ENCODE measurements at places on chromosomes 1 and 21. TPM values are rescaled to one million over a fixed set of nuclear protein-coding genes. Genes with fewer than 3 reads are reported as not detected.
A peak's percentile ranks its signal among the peaks of the same experiment; 100 is the strongest.

Gene GPR37L1
- total RNA-seq: not detected

Gene BMP8A
- total RNA-seq: 12.3 TPM

GRCh38 chr21:41369105-41369919 lies 7.5 kb downstream of the MX2 start:
- DNase-seq: no peak

- no peak for DNase-seq
These were observed 371.7 kb upstream of the BRINP3 start for GRCh38 chr1:190849346-190849745.

DNA sequence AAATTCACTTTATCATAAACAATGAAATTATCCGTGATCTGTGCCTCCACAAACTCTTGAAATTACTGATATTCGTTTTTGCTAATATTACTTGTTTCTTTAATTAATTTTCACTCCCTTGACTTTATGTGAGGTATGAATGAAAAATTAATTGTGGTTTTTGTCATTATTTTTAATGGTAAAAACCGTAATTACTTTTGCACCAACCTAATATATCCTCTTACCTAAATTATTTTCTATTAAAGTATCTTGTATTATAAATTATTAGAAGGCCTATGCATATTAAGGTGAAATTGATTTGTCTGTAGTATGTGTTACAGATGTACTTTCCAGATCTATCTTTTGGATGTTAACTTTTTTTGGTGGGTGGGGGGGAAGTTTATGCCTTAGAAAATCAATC lies 315.9 kb downstream of the KCTD3 start:
- DNase-seq: no peak

- peak; percentile 58 for DNase-seq
These were observed 4.7 kb upstream of the CCDC24 start for GRCh38 chr1:43986712-43987111.

GRCh38 chr1:178551940-178552339 lies 39.0 kb downstream of the TEX35 start:
- no peak for DNase-seq

GRCh38 chr1:188590641-188591040 lies 1761.9 kb downstream of the PLA2G4A start:
- DNase-seq: no peak

DNA sequence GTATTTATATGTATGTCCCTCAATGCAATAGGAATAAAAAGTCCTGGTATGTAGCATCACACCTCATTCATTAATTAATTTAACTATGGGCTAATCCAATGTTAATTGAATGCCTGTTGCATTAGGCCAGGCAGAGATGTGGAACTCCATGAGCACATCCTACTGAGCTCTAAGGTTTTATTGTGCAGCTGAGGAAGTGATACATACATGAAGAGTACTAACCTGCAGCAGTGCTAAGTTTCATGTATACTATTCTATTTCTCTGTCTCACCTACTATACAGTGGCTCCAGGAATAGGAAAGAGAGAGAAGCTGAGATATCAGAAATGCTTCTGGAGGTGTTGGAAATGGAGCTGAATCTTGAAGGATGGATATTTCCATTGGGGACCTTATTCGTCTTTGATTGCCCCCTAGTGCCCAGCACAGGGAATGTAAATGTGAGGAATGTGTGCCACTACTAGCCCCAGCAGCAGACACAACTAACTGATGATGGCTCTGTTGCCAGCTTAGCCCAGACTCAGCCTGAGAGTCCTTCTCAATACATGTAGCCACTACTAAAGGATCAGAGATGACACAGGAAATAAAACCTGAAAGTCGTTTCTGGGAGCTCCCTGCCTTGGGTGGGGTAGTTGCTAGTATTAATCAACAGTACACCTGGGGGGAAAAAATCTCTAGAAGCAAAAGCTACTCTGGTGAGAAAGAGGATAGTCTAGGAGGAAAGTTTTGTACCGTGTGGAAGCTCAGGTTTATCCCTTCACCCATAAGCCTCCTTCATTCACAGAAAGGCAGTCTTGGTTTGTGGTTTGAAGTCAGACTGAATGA lies 173.3 kb upstream of the FOXD3 start:
- DNase-seq: no peak

DNA sequence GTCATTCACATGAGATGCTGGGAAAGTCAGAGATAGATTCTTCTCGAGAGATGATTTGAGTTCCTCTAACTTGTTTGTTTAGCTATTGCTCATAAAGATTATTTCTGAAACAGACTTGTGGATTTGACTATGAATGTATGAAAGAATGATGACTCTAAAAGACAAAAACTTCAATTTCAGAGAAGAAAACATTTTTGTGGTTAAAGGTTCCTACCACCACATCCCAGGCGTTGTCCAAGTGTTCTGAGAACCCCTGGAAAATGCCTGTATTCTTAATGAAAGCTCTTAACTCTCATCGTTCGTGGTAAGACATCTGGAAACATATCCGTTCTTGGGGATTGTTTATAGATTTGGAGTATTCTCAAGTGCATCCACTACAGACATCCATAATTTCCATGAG lies 228.7 kb downstream of the BARHL2 start:
- DNase-seq: no peak

- DNase-seq: peak; percentile 29
These were observed 48.3 kb downstream of the IL23R start for GRCh38 chr1:67214420-67215174.

- DNase-seq: no peak
These were observed 95.7 kb upstream of the GCLM start for GRCh38 chr1:94004924-94005323.

- no peak for DNase-seq
These were observed 159.2 kb upstream of the C1orf174 start for GRCh38 chr1:4059270-4059669.

Measured in transverse colon (tissue), 4 donors.